Left cardiac atrium (tissue), 4 donors: ENCODE measurements at places on chromosomes 2 and 18. TPM values are rescaled to one million over a fixed set of nuclear protein-coding genes. Genes with fewer than 3 reads are reported as not detected.

- no peak for DNase-seq
Measured at GRCh38 chr2:120890566-120891360, 155.1 kb downstream of the GLI2 start.

GRCh38 chr2:209840434-209840833 lies 68.8 kb downstream of the UNC80 start:
- DNase-seq, result no peak

DNA sequence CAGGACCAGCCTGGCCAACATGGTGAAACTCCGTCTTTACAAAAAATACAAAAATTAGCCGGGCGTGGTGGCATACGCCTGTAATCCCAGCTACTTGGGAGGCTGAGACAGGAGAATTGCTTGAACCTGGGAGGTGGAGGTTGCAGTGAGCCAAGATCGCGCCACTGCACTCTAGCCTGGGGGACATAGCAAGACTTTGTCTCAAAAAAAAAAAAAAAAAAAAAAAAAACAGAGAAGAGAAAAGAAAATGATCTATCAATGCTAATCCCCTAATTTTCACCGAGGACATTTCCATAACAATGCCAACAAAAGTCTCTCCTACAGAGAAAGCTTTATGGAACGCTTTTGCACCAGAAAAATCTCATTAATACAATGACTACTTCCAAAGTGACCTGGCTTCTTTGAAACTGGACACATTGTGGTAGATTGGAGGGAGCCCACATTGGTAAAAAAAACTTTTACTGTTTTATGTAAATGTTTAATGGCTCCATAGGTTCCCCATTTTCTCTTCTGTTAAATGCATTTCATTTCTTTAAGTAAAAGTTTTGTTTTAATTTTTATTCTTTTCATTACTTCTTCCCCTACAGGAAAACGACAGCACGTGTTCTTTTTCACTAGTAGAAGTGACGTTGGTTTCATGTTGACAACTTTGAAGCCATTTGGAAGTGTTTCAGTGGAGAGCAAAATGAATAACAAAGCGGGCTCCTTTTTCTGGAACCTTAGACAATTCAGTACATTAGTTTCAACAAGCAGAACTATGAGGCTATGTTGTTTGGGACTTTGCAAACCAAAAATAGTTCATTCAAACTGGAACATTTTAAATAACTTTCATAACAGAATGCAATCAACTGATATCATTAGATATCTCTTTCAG lies 888 bp downstream of the FASTKD2 start:
- no peak for DNase-seq

GRCh38 chr2:181430406-181431118 lies 26.6 kb upstream of the ITGA4 start:
- DNase-seq, result no peak

The RAX gene
- not detected for total RNA-seq

The KCNS3 gene
- 3.9 TPM for total RNA-seq

The CCDC68 gene
- total RNA-seq, result 4.9 TPM
